ENCODE measurements at places on chromosomes 11 and 22.

DNA sequence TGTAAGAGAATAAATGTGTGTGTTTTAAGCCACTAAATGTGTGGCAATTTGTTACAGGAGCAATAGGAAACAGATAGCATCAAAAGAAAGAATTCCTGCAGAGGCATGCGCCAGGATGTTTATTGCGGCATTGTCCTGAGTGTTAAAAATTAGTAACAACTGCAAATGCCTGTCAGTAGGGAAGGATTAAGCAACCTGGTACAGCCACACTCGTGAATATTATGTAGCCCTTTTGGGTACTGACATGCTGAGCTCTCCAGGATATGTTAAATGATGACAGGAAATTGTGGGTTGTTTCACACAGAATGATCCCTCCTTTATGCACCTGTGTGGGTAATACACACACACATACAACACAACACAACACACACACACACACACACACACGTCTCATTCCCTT lies 69.7 kb upstream of the MYOD1 start:
- no peak for DNase-seq

DNA sequence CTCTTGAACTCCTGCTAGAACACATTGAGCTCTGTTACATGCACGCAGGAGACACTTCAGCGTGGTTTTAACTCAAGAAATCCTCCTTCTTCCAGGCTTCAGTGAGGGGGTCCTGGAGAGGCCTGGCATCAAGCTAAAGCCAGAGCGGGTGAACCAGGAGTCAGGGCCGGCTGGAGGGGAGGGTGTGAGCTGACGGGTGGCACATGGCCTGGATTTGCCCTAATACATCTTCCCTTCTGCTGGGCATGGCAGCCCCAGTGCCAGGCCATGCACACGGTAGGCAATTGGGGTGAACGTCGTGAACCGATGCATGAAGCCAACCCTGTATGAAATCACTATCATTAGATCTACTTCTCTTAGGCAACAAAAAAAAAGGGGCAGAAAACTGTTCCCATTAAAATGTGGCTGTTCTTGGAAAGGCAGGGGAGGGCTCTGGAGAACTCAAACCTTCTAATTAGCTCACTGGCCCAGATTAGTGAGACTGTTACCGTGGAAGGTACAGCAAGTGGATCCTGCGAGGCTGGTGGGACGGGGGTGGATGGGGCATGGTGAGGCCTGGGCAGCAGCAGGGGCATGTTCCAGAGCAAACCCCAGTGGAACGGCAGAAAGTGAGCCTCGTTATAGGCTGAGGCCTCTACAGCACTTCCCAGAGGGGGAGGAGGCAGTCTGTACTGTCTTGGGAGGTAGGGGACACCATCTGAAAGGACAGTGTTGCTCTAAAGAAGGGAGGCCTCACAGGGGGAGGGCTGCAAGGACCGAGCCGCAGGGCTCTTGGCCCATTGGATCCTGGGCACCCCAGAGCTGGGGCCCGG lies 10.6 kb downstream of the IFT27 start:
- DNase-seq, result no peak

DNA sequence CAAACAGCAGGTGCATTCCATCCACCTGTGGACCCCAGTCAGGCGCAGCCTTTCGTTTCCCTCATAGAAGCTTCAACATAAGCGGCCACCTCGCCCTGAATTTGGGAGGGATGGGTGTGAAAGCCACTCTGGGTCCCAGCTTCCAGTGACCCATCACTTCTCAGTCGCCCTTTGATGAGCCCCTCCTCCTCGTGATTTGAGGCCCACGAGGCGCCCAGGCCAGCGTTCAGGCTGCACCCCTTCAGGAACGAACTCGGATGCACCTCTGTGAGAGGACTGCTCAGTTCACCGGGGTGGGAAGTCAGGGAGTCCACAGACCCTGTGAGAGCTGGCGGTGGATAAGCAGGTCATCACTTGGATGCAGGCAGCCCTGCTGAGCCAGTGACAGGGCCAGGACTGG lies 1118.2 kb downstream of the BRD1 start:
- no peak for DNase-seq

GRCh38 chr22:48372390-48372789 lies 1455.3 kb downstream of the BRD1 start:
- DNase-seq, result no peak

GRCh38 chr11:121626507-121626875 lies 173.7 kb upstream of the SORL1-AS1 start:
- DNase-seq, result no peak

DNA sequence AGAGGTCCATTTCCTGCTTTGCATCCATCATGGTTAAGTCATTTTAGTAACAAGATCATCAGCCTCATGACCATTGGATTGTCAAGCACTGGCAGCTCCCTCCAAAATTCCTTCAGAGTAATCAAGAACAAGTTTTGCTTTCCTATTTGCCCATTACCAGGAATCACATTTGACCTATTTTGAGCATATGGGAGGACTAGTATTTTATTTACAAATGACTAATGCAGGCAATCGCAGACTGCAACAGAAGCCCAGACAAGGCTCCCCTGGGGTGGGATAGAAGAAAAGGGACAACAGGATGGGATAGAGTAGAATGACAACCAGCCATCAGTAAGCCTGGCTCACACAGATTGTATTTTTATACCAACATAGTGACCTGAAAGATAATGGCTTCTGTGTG lies 9.1 kb downstream of the MMP10 start:
- DNase-seq, result no peak

DNA sequence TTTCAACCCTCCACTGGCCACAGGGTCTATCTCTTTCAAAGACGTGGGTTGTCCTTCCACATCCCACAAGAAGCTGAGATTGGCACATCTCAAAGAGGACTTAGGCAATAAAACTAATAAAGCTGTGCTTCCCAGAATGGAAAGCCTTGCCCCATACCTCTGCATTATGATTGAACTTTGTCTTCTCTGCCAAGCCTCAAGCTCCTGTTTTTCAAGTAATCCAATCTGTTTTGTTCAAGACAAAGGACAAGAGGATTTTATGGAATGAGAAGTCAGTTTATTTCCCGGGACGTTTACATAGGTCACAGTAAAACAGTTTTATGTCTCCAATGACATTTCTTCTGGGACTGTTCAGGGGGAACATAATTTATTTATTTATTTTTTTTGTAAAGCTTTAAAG lies 108.4 kb downstream of the GALNT18 start:
- no peak for DNase-seq

GRCh38 chr11:76604626-76605241 lies 65.8 kb downstream of the LRRC32 start:
- no peak for DNase-seq

- no peak for DNase-seq
Observed at GRCh38 chr11:125171974-125172373, 7.4 kb downstream of the PKNOX2 start.

- no peak for DNase-seq
Observed at GRCh38 chr11:79088967-79089366, 351.9 kb downstream of the TENM4 start.

DNA sequence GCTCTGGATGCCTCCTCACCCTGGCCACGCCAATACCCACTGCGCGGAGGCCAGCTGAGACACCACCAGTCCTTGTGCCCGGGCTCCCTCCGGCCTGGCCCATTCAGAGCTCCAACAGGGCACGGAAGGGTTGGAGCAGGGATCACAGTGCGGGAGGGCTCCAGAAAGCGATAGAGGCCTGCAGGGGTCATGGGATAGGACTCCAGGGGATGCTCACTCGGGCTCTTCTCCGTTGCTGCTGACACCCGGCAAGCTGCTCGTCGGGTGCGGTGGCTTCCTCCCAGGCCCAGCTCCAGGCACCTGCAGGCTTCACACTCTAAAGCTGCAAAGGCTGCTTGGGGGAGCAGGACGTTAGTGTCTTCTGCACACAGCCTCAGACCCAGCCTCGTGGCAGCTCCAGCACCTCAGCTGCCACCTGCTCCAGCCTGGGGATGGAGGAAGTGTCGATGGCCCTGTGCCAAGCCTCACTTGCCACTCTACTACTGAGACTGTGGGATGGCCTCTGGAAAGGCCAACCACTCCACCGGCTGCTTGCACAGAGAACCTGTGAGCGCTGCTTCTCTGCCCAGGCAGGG lies 10.6 kb downstream of the WNT7B start:
- DNase-seq, result no peak

DNA sequence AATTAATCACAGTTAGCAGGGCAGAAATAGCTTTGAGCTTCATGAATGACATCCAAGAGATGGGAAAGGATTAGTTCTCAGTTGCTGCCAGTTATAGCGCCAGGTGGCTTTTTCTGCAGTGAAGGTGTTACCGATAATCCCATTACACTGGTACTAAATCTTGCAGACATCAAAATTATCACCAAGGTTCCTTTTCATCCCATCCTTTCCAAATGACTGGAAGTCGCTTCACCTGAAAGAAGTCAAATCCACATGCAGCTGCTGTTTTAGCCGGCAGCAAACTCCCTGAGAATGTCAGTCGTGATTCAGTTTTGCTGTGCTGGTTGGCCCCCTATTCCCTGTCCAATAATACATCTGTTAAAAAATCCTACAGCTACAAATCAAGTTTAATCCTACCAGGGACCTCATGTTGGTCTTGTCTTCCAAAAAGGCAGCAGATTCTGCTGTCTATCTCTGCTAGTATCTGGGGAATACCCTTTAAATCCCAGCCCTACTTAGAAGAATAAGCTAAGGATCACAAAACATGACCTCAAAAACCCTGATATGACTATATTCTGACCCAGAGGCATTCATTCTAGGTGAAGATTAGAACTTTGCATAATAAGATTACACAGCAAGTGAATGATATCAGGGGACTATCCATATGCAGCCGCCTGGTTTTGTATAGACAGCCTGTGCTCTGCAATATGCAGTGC lies 31.7 kb downstream of the IMMP1L start:
- no peak for DNase-seq

- DNase-seq, result no peak
Observed at GRCh38 chr11:93059117-93059957, 89.9 kb downstream of the MTNR1B start.

- DNase-seq, result peak; percentile 15
Observed at GRCh38 chr11:102653744-102654291, 28.7 kb upstream of the MMP20 start.

DNA sequence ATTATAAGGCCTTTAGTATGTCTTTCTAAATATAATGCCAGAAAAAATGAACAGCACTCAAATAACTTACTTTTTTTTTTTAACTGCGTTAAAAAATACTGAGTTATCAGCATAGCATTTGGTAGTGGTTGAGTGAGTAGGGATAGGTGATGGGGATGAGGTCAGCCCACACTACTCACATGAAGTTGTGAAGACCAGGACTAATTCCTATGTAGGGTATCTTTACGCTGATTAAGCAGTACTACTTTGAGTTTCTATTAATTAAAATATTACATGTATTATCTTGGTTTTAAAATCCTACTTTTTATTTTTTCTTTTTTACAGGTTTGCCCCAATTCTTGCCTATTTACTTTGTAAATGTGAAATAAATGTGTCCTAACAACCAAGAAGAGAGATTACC lies 13.5 kb downstream of the PHF21A start:
- DNase-seq, result no peak

DNA sequence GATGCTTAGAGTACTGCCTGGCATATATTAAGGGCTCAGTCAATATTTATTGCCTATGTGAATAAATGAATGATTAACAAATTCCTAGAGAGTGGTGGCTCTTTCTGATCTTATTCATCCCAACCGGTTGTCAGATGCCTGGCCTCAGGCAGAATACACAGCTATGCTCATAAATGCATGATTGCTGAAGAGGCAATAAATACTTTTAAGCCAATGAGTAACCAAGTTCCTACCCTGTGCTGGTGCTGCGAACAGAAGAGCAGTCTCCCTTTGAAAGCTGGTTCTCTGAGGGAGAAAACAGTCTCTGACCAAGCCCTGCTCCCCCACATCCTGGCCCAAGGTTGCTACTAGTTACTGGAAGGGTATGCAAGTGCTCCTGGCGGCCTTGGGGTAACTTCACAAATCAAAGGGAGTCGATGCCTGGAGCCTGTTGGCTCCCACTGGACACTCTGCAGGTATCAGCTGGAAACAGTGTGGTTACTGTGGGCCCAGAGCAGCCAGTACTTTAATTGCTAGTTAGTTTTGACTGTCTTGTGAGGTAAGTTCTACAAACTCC lies 2.8 kb downstream of the USH1C start:
- DNase-seq, result no peak

DNA sequence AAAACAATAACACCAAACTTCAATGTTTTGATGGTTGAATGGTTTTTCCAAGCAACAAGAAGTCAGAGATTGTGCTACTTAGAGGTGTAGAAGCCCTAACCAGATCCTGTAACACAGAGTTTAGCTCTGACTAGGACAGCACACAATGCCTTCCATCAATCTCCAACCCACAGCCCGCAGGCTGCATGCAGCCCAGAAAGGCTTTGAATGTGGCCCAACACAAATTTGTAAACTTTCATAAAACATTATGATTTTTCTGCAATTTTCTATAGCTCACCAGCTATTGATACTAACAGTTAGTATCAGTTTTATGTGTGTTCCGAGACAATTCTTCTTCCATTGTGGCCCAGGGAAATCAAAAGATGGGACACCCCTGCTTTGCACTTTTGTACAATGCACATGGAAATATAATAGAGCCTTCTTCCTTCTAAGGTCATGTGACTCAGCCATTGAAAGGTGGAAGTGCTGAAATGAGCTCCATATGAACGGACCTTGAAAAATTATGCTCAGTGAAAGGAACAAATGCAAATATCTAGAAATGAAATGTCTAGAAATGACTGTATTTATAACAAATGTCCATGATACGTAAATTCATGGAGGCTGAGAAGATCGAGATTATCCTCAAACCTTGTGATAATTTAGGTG lies 47.6 kb upstream of the VPREB1 start:
- DNase-seq, result no peak

DNA sequence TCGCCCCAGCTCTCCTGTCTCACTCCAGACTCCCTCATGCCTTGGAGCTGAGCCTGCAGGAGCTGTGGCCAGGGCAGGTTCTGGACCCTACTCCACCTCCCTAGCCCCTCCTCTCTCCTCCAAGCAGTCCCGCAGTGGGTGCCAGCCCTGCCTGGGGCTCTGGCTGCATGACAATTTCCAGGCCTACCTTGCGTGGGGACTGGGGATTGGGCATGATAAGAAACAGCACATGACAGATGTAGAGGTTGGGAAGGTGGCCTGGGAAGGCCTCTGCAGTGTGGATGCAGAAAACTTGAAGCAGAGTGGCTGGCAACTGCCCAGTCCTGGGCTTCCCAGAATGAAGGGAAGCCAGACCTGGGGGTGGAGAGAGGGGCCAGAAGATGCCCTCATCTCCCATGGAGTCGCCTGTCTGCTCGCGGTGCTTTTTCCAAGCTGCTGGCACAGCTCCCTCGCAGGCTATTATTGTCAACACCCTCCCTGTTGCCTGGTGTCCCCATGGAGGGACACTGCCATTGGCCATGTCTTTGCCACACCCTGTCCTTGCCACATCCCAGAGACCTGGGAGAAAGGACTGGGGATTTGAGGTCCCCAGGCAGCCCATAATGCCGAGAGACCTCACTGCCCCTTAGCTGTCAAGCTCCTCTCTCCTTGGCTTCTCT lies 48.9 kb upstream of the CDON start:
- no peak for DNase-seq

GRCh38 chr11:73950869-73951710 lies at the start of gene DNAJB13:
Gene DNAJB13, plus strand, starts transcription at chr11:73951026. Its CDS starts 44 bp downstream, at chr11:73951070.
- peak; percentile 72 for DNase-seq

DNA sequence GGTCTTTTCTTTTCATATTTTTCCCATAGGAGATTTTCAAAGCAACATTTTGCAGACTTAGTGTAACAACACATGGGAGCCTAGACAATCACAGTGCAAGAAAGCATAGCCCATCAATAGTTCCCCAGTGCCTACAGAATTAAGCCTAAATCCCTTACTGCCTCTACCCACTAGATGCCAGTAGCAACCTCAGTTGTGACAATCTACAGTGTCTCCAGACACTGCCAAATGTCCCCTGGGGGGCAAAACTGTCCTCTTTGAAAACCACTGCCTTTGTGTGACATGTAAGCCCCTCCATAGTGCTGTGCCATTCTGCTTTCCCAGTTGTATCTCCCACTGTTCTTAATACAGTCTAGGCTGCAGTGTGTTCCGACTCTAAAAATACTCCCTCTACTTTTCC lies 1329.0 kb downstream of the LRRC4C start:
- DNase-seq, result peak; percentile 8
